Stimulated activated CD8-positive, alpha-beta memory T cell treated with anti-CD3 and anti-CD28 coated beads, Interleukin-2, amount 100 ng/mL, for 48 hours (primary cell): ENCODE measurements at places on chromosomes 1 and 21.
A peak's percentile ranks its signal among the peaks of the same experiment; 100 is the strongest.

GRCh38 chr1:20348326-20348915 lies 57.7 kb downstream of the VWA5B1 start:
- no peak for DNase-seq

GRCh38 chr1:36638268-36638667 lies 155.6 kb upstream of the CSF3R start:
- no peak for DNase-seq

DNA sequence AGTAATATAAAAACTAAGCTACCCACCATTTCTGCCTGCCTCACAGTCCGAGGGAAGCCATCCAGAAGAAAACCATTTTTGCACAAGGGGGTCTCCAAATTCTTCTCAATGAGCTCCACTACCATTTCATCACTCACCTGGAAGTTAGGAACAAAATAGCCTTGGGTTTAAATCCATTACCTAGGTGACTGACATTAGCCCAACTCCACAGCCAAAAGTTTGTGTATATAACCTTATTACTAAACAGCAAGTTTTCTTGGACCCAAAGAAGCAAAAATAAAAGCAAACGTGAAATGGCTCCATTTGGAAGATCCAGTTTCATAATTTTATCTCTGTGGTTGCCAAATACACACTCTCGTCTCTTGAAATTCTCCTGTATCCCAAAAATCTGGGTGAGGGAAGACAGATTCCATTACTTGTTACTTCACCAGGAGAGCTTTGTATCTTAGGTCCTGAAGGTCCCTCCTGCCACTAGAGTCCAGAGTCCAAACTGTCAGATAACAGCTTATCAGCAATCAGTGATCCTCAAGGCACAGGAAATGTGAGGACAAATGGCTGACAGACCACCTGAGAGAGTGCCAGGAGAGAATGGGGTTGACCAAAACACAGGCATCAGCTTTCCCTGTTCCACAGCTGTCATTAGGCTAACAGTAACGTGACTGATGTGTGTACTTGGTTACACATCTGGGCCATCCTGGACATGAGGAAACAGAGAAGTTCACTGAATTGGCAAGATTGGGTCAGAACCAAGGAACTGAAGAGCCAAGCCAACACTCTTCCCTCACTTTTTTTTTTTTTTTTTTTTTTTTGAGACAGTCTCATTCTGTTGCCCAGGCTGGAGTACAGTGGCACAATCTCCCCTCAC lies 14.9 kb downstream of the AK2 start:
- no peak for DNase-seq

DNA sequence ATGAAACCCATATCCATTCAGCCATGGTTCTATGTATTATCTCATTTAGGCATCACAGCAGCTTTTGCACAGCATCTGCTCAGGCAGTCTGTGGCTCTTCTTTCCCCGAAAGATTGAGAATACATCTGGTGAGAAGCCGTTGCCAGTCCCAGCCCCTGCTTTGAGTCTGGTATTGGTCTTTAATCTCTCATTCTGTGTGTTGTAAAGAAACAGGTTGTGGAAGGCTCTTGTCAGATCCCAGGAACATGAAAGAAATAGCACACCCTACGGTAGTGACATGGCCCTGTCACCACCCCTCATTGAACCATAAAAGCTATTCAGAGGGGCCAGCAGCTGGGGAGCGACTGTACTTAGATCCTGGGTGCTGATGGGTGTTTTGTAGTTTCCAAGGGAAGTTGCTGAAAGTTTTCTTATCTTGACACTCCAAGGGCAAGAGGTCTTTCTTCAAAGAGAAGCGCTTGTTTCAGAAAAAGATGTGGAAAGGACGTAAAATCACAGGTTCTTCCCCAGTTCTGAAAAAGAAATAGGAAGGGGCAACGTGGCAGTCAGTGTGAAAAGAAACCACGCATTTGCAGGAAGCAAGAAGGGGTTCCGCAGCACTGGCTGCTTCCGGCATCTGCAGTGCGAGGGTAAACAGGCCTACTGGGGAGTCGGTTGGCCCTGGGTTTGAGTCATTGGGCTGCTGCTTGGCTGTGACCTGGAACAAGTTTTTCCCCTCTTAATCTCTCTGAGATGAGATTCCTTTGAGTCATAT lies 145.0 kb downstream of the DHRS3 start:
- peak; percentile 69 for DNase-seq

GRCh38 chr1:239733995-239734394 lies 347.6 kb downstream of the CHRM3 start:
- no peak for DNase-seq

GRCh38 chr1:230392920-230393521 lies 33.1 kb downstream of the PGBD5 start:
- no peak for DNase-seq

GRCh38 chr1:230905733-230906132 lies 37.4 kb upstream of the C1orf198 start:
- no peak for DNase-seq

GRCh38 chr21:39484711-39485276 lies 33.0 kb downstream of the SH3BGR start:
- DNase-seq = no peak

DNA sequence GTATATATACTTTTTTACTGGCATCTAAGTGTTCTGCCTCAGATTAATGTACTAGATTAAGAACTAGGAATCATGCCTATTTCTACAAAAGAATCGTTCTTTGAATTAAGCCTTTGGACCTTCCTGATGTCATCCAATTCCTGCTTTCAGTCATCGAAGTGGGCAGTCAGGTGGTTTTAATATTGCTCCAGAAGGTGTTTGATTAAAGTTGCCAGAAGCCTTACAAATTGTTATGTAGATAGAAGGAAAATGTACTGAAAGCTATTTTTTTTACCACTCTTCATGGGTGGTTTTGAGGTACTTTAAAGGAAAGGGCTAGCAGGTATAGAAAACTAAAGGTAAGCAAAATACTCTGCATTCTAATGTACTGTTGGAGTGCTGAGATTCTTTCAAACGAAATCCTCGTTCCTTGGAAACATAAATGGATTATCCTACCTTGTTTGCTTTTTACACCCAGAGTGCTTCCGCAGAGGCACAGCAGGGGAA lies 716 bp downstream of the CTBS start:
- no peak for DNase-seq

GRCh38 chr1:55198044-55198443 lies 17.1 kb downstream of the USP24 start:
- DNase-seq = no peak

- DNase-seq = no peak
Measured at GRCh38 chr1:242033447-242033846, 34.5 kb upstream of the MAP1LC3C start.

GRCh38 chr1:215479567-215479966 lies 87.5 kb upstream of the KCTD3 start:
- no peak for DNase-seq

DNA sequence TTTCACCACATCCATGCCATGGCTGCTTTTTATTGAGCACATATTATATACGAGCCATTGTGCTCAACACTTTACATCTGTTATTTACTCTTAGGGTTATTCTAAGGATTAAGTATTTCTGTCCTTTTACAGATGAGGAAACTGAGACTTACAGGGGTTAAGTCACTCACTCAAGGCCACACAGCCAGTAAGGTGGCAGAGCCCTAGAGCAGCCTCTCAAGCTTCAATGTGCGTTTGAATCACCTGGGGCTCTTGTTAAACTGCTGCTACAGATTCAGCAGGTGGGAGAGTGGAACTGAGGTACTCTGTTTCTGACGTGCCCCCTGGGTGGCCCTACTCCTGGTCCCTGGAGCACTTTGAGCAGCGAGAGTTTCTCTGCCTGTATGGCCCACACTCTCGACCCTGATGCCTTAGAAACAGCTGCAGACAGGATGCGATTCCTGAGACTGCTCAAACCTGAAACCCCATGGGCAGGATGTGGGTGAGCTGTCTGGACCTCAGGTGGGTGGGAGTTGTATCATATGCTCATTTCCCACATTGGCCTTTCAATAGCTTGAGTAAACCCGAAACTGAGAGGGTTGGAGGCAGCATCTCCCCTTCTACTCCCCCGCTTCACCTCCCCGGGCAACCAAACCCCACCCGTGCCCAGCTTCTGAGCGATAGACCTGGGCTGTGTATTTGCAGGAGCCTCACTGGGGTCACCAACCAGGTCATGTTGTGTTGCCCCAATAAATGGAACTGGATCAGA lies 59.3 kb downstream of the MAN1C1 start:
- DNase-seq = peak; percentile 66

DNA sequence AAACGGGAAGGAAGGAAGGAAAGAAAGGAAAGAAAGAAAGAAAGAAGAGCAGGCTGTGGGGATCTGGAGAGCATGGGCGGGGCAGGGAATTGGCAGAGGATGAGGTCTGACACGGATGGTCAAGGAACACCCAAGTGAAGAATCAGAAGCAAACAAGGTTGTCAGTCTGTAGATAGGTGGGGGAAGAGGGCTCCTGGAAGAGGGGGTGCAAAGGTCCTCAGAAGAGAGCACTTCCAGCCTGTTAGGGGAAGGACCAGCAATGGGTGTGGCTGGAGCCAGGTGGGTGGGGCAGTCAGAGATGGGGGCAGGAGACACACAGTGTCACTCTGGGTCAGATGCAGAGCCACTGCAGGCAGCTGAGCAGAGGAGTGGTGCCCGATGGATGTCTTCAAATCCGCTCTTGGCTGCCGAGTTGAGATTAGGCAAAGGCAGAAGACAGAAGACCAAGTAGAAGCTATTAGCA lies 11.0 kb upstream of the PLA2G2C start:
- no peak for DNase-seq

GRCh38 chr1:186700722-186701121 lies 20.5 kb upstream of the PTGS2 start:
- DNase-seq = no peak

DNA sequence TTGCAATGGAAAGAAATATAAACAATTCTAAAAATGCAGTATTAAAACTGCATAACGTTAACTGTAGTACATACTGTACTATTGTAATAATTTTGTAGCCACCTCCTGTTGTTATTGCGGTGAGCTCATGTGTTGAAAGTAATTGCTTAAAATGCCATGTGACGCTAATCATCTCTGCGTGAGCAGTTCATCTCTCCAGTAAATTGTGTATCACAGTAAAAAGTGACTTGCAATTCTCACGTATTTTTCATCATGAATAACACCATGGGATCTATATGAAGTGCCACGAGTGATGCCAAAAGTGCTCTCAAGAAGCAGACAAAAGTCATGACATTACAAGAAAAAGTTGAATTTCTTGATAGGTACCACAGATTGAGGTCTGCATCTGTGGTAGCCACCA lies 82.4 kb upstream of the CYYR1 start:
- DNase-seq = no peak

DNA sequence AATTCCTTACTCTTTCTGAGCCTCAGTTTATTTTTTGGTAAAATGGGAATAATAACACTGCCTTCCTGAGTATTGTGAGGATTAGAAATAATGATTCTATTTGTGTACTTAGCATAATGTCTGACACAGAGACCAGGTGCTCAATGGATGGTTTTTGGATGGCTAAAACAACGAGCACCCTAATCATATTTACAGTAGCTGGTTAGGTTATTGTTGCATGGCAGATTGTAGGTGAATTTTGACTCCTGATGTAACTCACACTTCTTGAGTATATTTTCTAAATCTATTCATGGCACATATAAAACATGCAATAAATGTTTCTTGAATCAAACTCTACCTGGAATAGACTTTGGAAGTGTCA lies 11.9 kb upstream of the DUSP10 start:
- no peak for DNase-seq

GRCh38 chr1:246095443-246095842 lies 411.6 kb downstream of the SMYD3 start:
- DNase-seq = no peak

- no peak for DNase-seq
Measured at GRCh38 chr1:181296180-181296579, 187.1 kb upstream of the CACNA1E start.

- DNase-seq = no peak
Measured at GRCh38 chr1:41560931-41561330, 76.4 kb upstream of the EDN2 start.

DNA sequence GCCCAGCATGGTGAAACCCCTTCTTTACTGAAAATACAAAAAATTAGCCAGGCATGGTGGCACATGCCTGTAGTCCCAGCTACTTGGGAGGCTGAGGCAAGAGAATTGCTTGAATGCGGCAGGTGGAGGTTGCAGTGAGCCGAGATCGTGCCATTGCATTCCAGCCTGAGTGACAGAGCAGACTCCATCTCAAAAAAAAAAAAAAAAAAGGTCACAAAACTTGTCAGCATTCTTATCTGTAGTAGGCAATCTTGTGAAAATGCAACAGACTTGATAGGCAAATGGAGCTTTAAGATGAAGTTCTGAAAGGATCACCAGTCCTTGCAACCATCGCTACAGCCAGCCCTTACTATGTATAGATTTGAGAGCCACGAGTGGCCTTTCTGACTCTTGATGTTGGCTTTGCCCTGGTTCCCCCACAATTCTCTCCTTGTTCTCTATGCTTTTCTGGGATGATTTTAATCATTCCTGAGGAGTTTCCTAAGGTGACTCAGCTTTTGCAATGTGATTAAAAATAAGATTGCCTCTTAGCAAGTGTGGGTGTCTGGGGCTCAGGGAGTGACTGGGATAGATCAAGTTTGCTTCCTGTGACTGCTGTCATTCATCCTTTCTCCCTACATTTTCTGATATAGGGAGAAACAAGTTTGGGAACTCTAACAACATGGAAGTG lies 7.1 kb upstream of the MAP1LC3C start:
- no peak for DNase-seq

- DNase-seq = no peak
Measured at GRCh38 chr1:186206048-186206570, 168.9 kb downstream of the TPR start.

GRCh38 chr1:5001466-5001865 lies 347.1 kb downstream of the AJAP1 start:
- no peak for DNase-seq

DNA sequence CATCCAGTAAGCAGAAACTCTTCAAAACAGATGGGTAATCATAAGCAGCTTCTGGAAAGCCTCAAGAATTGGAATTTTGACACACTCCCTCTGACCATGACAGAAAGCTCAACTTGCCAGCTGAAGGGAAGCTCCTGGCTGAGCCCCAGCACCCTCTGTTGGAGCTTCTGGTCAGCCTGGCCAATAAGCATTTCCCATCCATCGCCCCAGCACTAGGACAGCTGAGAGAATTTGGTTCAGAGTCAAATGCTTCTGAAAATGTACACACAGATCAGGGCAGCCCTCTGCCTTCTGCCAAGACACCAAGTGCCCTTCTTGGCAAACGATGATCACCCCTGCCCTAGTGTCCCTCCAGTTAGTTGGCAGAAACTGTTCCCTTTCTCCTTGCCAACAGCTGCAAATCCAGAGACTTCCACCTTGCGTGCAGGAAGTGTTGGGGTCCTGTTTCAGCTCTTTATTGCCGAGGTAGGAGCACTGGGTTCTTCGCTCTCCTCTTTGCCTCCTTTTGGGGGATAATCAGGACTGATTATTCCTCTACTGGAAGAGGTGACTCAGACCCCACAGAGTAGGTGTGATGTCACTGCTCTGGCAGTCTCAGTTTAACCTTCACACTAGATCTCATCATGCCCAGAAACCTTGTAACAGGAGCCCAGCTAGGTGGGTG lies 11.9 kb downstream of the PIGV start:
- no peak for DNase-seq

GRCh38 chr1:175820456-175821025 lies 77.1 kb upstream of the TNR start:
- no peak for DNase-seq

GRCh38 chr1:22844621-22845020 lies 128.0 kb downstream of the LACTBL1 start:
- DNase-seq = no peak
